ENCODE measurements at places on chromosomes 7 and 10.

DNA sequence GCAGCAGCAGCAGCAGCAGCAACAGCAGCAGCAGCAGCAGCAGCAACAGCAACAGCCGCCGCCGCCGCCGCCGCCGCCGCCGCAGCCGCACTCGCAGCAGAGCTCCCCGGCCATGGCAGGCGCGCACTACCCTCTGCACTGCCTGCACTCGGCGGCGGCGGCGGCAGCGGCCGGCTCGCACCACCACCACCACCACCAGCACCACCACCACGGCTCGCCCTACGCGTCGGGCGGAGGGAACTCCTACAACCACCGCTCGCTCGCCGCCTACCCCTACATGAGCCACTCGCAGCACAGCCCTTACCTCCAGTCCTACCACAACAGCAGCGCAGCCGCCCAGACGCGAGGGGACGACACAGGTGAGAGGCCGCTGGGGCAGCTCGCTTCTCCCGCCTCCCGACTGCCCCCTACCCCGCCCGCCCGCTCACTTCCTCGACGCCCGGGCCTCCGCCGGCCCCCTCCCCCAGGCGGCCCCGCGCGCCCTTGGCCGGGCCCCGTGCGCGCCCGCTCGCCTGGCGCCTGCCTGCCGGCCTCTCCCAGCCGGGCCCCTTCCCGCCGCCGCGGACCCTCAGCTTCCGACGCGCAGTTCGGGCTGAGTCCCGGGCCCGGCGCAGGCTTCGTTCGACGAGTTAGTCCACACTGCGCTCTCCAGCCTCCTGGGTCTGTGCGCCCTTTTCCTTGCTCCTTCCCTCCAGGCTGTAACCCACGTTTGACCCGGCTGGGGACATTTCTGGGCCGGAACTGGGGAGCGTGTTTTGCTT is 882 bp downstream of the DLX6 start:
- DNase-seq = peak; percentile 44

DNA sequence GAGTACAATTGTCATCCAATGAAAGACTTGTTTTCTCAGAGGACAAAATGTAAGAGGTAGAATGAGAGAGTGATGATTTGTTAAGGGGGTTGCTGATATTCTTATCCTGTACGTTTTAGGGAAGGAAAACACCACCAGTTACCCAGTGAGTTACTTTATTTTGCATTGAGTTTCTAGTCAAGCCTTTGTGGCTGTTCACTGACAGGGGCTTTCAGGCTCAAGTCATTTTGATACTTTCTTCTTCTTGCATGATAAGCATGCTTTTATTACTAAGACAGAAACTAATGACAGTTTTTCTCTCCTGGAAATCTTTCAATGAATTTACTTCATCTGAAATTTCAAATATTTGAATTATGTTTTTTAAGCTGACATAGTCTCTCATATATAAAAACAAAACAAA is 710.2 kb upstream of the POM121L12 start:
- DNase-seq = no peak

- no peak for DNase-seq
Observed at GRCh38 chr7:117479225-117480054, at the start of gene CFTR. TSS of gene CFTR (plus strand) at chr7:117480025. CDS start at chr7:117480095, 70 bp downstream.

DNA sequence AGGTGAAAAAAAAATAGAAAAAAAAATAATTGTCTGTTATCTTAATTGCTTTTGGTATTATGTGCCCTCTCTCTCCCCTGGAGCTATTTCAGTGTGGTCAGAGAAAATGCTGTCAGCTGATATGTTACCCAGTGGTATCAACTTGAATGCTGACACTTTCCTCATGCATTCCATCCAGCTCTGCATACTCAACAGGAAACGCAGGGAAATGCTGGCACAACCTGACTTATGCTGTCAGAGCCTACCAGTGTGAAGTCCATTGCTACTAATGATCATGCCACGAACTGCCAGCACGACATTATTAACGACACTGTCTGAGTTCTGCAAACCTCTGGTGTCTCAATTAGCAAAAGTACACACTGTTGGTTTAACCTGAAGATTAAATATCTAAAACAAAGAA is 182.8 kb downstream of the ZWINT start:
- DNase-seq = no peak

DNA sequence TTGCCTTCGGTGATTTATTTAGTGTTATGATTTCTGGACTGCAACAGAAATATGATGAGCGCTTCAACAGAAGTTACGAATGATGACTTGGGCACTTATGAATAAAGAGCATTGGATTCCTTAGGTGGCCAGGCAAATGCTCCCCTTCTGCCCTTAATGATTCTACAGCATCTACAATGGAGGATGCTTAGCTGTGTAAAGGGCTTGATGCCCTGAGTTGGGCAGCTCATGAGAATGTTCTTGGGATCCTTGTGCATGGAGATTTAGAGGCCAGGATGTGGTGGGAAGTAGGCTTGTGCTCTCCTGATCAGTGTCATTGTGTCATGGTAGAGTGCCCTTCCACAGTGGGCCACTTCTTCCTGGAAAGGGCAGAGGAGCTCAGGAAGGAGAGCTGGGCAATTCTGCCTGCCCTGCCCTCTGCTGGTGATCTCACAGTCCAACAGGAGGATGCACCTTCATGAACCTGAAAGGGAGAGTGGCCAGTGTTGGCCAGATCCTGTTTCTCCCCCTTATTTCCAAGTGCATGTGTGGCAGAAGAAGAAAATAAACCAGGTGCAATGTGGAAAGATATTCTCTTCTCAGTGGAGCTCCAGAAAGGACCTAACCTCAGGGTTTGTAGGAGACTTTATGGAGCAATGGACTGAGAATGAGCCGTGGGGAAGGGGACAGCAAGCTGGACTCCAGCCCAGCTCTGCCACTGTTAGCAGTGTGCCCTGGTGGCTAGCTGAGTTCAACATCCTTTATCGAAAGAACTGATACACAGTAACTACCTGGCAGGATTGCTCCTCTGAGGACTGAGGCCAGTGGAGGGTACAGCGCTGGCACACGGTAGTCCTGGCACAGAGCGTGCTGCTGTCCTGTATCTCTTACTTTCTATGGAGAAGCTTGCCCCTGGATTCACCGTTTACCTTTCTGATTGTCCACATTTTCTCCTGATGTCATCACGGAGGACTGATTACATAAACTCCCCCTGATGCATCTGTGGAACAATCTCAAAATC is 182.9 kb downstream of the BMPER start:
- DNase-seq = no peak

DNA sequence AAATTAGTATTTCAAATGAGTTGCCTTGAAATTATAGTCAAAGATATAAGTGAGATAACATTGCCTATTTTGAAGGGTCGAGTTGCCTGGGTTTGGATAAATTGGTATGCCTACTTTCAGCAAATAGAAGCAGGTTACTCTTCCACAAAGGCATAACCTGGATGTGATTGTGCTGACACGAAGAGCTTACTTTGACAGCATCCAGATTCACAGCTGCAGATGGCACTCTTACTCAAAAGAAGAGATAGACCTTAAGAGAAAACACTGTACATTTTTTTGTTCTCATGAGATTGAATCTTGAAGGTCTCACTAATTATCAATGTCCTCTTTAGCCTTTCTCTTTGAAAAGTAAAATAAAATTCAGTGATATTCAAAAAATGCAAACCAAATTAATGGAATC is 1338.7 kb downstream of the REEP3 start:
- no peak for DNase-seq

- DNase-seq = no peak
Observed at GRCh38 chr10:94218493-94219183, 144.1 kb downstream of the NOC3L start.

DNA sequence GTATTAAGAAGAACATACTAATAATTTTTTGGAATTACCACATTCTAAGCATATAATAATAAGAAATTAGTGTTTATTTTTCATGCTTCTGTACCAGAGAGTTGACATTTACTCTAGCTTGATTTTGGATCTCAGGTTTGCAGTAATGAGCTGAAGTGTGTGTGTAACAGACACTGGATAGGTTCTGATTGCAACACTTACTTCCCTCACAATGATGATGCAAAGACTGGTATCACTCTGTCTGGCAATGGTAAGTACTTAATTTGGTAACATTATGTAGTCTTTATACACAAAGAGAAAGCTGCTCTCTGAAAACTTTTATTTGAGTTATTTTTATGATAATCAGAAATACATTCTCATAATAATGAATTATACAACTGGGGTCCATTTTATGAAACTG is 54.1 kb downstream of the SRI start:
- no peak for DNase-seq

GRCh38 chr7:50940621-50941020 is 157.9 kb upstream of the GRB10 start:
- DNase-seq = no peak

DNA sequence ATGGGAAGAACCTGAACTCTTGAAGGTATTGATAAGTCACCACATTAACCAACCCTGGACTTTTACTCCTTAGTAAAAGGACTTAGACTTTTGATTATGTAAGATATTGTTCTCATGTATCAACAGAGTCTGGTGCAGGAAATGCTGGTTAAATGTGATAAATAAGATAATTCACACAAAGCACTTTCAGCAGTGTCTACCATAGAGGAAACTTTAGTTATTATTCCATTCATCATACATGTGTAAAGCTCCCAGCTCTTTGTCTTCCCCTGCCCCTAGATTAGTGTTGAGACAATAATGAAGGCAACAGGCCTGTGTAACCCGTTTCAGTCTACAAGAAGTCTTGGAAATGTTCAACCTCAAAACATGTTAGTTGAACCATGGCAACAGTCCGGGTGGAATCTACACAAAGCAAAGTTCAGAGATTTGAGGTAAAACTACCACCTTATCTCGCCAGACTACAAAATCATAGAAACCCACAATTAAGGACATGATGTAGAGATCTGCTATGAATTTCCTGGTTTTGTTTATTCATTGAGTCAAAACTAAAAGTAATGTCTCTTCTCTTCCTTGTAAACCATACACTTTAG is 109.9 kb upstream of the ADO start:
- DNase-seq = no peak

- peak; percentile 59 for DNase-seq
Observed at GRCh38 chr10:46282842-46283574, 3.8 kb upstream of the ANTXRL start.

GRCh38 chr7:36638140-36638539 is 86.2 kb downstream of the AOAH start:
- DNase-seq = peak; percentile 44

DNA sequence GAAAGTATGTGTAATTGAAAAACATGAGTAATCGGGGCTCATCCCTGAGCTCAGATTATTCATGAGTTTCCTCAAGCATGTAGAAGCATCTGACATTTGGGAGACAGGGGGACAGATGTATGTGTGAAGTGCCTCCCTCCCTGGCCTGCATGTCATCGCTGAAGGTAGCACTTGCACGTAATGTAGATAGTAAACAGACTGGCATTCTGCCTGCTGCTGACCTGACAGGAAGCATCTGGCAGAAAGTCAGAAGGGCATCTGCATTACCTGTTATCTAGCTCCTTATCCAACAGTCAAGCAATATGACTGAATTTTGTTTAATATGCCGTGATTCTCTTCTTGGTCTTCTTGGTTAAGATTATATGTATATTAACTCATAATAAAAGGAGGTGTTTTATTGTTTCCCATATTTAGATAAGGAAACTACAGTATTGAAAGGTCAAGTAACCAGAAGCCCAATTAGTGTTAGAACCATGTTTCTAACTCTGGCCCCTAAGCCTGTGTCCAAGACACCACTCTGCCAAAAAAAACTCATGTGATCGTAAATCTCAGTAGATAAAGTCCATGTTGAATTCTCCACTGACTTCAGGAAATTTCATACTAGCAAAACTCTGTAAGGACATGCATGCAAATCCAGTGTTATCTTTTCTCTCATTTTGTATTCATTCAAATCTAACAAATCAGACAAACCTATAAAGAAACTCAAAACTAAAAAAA is 918.1 kb upstream of the MBL2 start:
- DNase-seq = no peak

DNA sequence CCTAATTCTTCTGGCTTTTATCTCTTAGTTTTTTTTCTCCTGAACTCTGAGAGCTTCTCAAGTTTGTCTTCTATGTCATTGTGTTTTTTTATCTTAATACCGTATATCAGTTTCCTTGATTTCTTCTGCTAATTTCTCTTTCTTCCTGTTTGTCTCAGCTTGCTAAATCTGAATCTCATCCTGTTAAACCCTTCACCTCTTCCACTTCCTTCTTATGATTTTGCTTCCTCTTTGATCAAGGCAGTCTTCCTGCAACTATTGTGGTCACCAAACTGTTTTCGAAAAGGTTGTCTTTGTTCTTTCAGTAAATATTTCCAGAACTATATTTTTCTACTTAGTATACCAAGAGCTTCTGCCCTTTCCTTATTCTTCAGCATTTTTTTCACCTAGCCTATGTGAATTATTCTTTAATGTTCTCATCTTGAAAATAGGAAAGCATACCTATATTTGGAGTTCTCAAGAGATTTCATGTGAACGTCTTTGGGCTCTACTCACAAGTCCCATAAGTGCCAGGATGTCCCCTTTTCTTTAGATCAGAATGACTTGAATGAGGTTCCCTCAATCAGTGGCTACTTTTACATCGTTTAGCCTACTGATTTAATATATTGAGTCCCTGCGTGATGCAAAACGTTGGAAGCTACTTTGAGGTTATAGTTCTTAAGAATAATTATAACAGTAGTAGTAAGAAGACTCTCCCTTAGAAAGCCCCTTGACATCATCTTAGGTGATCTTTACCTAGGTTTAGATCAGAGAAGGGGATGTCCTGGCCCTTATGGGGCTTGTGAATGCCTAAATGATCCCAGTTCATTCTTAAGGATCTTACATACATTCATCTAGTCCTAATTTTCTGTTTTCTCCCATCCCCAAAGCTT is 415.4 kb upstream of the AUTS2 start:
- no peak for DNase-seq

DNA sequence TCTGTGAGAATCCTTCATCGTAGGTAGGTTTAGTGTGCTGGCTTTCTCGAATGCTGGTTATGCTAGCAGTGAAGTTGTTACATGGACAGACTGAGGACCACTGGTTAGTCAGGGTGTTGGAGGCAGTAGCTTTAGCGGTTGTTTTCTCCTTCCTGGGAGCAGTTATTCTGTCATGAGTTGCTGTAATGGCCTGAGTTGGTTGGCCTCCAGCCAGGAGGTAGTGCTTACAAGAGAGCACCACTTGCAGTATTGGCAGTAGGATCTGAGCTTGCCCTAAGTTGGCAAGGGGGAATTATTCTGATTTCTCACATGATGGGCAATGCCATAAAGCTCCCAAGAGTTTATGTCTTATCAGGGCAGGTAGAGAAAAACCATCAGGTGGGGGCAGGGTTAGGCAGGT is 58.0 kb downstream of the IPMK start:
- no peak for DNase-seq

DNA sequence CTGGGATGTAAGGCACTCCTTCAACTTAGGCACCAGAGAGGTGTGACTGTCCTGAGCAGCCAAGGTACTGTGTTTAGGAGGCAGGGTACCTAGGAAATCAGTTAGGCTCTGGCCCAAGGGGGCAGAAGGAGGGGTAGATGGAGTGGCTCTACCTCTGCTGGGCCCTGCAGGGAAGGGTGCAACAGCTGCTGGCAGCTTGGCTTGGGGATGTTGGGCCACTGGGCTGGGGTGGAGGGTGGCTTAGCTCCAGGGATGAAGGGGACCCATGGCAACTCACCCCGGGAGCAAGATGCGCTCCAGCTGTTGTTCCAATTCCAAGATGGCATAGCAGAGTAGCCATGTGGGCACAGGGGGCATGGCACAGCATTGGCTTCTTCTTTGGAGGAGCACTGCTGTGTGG is 42.1 kb downstream of the NEURL1 start:
- no peak for DNase-seq

- no peak for DNase-seq
Observed at GRCh38 chr7:142418326-142418725, 160.5 kb upstream of the PRSS58 start.

Data from NCI-H510A (cell line).